ENCODE measurements at places on chromosomes 12 and 14. TPM values are rescaled to one million over a fixed set of nuclear protein-coding genes. Genes with fewer than 3 reads are reported as not detected.

SLC7A8 gene
- total RNA-seq, result 9.1 TPM

SBNO1 gene
- total RNA-seq, result 31.6 TPM

CCDC175 gene
- total RNA-seq, result not detected

PLEKHD1 gene
- 0.23 TPM for total RNA-seq

LALBA gene
- total RNA-seq, result not detected

DNA sequence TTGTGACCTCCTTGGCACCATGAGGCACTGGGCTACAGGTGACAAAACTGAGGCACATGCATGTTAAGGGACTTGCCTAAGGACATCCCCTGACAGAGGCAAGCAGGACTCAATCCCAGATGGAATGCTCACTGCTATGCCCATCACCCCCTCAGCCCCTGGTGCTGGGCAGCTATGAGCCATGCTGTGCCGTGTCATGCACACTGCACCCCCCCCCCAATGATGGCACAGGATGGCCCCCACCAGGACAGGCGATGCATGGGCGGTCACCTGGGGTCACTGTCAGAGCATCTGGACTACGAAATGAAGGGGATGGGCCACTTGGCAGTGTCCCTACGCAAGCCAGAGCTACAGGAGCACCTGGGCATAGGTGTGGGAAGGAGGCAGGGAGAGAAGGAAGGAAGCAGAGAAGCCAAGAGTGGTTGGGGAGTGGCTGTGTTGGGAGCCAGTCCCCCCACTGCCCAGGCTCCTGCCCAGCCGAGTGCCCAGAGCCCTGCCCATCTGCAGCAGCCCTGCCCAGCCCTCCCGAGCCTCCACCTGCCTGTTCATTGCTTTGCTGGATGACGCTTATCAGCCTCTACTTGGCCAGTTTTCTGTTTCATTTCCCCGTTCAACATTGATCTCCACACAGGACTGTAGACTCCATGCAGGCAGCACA, 84.9 kb upstream of the DIO3 start:
- DNase-seq, result no peak

DNA sequence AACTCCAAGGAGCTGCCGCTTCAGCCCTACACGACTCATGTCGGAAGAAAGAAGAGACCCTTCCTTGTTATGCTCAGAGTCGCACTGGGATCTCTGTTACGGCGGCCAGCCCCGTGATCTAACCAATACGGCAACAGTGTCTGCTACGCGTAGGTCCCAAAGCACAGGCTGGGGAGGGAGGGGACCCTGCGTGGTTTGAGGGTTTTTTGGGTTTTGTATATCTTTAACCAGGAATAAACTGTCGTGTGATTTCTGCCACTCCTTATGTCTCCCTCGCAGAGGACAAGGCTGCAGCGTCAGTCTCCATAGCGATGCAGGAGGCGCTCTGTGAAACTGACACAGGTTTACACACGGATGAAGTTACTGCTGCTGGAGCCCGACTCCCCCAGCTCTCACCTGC, 60.0 kb upstream of the DIO3 start:
- DNase-seq, result no peak

- DNase-seq, result no peak
Observed at GRCh38 chr12:10466311-10466710, 13.1 kb upstream of the KLRC1 start.

GRCh38 chr12:67910360-67911274, 78.6 kb upstream of the IFNG-AS1 start:
- DNase-seq, result peak; percentile 10

GRCh38 chr12:31866523-31866922, 92.7 kb upstream of the RESF1 start:
- no peak for DNase-seq

DNA sequence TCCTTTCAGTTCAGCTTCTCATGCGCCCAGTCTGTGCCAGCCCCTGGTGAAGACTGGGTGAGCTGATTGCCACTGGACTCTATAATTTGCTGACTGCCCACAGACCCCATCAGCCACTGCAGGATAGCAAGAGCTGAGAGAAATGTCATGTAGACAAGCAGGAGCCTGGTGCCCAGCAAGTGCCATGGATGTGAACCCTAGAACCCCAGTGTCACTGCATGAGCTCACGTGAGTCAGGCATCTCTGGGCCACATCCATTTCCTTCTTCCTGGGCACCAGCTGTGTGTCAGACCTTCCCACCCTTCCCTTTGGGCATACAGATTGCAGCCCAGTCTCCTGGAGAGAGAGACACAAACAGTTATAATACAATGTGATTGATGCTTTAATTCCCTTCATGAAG, 73.8 kb downstream of the NTF3 start:
- DNase-seq, result no peak
